HS-5 (cell line): ENCODE measurements at places on chromosomes 3 and 15.
A peak's percentile ranks its signal among the peaks of the same experiment; 100 is the strongest.

GRCh38 chr3:23341147-23341838 is 138.2 kb downstream of the UBE2E2 start:
- no peak for DNase-seq

- no peak for DNase-seq
Observed at GRCh38 chr3:171790898-171791691, 19.2 kb downstream of the PLD1 start.

GRCh38 chr15:71707230-71708050 is 102.9 kb upstream of the NR2E3 start:
- no peak for DNase-seq

- no peak for DNase-seq
Observed at GRCh38 chr3:71393745-71394144, 189.8 kb downstream of the FOXP1 start.

GRCh38 chr3:25455441-25456132 is 27.5 kb downstream of the RARB start:
- no peak for DNase-seq

- DNase-seq = no peak
Observed at GRCh38 chr3:159380891-159381290, 579.0 kb downstream of the MFSD1 start.

DNA sequence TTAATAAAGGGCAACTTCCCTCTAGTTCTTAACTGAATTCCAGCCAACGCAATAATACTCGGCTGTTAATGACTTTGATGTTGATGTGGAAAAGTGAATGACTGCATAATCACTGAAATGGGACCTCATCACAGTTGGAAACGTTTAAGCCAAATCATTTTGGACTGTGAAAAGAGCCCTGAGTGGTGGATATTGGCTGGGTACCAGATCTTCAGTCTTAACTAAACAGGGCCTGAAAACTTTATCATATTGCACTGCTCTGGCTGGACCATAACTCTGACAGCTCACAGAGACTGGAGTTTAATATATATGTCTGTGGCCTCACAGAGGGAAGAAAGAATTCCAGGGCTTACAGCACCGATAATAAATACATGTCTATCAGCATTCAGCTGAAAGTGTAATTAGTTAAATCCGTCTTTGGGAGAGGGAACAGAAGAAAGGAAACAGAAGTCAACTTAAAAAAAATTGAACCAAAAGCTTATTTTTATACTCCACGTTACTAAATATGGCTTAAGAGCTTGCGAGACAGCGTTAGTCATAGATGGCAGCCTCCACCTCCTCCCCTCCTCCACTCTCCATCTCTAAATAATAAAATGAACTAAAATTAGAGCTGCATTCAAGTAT is 222.3 kb upstream of the CDIN1 start:
- DNase-seq = no peak

- DNase-seq = no peak
Observed at GRCh38 chr3:103437883-103438282, 1003.1 kb downstream of the ZPLD1 start.

DNA sequence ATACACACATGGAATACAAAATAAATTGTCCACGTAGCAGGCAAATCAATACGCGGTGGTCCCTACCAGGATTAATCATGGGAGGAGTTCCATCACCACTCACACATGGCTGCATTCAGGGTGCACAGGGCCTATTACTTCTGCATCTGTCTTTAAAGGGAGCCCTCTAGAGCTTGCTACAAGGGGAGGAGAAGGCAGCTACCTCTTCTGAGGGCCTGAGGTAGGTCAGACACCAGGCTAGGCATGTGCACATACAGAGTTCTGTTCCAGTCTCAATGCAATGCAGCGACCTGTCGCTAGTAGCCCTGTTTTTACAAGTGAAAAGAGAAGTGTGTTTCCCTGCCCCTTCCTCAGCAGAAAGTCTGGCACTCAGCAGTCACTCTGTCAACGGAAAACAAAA is 102.7 kb downstream of the ROBO2 start:
- no peak for DNase-seq

DNA sequence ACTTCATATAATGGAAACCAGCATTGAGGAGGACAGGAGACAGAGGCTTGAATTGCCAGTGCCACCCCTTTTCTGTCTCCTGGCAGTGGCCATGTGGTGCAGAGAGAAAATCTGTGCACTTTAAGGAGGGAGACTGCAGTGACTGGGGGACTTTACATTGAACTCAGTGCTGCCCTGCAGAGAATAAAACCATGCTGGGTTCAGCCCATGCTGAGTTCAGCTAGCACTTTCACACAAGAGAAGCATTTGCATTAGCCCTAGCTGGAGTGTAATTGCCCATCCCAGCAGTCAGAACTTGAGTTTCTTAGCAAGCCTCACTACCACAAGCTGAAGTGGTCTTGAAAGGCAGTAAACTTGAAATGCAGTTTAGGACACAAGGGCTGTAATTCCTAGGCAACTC is 677.5 kb downstream of the ZPLD1 start:
- DNase-seq = no peak

- no peak for DNase-seq
Observed at GRCh38 chr3:31035681-31036080, 141.2 kb upstream of the GADL1 start.

DNA sequence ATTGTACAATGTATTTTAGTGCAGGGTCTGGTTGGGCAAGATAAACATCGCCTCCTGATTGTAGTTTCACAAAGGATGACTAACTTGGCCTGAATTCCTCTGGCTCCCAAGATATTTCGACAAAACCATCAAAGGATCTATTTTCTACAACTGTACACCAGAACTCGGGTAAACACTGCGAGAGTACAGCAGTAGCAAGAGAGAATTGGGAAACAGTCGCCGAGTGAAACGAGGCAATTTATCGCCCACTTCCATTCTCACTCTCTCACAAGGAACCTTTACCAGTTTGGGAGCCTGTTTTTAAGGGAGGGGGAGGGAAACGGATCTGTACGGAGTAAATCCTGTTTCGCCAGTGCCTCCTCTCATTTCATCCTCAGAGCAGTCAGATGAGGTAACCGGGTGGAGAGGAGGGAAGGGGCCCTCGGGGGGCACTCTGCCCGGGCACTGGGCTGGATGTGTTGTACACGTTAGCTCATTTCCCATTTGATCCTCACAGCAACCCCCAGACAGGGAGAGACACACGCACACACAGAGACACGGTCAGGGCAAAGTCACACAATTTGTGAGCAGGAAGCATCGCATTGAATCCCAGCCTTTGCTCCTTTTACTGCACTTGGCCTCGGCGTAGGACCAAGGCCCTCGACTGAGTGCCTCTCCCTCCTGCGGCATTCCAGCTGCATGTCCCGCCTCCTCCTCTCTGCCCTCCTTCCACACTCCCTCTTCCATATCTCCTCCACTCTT is 120.1 kb downstream of the LIPC start:
- peak; percentile 80 for DNase-seq

DNA sequence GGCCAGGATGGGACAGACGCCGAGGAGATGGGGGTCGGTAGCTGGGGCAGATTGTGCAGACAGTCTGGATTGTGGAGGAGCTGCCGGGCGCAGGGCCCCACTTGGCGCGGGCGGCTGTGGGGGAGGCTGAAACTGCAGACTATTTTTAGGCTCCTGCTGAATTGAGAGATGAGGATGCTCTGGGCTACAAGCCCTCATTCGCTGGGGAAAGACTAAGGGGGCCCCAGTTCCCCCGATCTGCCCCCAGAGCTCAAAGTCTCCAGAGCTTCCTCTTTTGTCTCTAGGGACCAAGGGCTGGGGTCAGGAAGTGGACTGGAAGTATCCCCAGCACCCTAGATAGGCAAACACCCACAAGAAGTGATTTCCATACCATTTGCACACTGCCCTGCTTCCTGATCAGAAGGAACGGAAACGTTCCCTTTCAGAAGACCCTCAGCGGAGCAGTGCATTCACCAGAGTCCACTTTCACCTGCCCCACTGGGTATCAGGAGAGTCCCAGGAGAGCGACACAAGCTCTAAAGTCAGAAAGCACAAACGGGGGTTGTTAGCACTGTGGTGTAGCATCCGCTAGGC is 29.7 kb downstream of the SEMA7A start:
- DNase-seq = no peak

- DNase-seq = no peak
Observed at GRCh38 chr3:82505079-82505756, 743.8 kb upstream of the GBE1 start.

DNA sequence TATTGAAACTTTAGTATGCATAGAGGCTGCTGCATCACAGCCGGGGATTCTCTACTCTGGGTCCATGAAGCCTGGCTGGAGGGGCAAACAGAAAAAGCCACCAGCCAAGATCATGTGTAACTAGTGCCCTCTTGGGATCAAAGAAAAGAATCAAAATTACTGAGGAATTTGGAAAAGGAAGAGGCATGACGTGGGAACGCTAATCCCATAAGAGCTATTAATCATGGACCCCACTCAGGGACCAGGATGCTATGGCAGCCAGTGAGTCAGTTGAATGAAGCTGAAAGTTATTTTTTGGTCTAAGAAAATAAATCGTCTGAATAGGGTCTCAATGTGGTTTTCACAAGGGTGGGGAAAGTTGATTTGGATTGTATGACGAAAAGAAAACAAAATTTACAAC is 1165.1 kb downstream of the ROBO2 start:
- peak; percentile 43 for DNase-seq

DNA sequence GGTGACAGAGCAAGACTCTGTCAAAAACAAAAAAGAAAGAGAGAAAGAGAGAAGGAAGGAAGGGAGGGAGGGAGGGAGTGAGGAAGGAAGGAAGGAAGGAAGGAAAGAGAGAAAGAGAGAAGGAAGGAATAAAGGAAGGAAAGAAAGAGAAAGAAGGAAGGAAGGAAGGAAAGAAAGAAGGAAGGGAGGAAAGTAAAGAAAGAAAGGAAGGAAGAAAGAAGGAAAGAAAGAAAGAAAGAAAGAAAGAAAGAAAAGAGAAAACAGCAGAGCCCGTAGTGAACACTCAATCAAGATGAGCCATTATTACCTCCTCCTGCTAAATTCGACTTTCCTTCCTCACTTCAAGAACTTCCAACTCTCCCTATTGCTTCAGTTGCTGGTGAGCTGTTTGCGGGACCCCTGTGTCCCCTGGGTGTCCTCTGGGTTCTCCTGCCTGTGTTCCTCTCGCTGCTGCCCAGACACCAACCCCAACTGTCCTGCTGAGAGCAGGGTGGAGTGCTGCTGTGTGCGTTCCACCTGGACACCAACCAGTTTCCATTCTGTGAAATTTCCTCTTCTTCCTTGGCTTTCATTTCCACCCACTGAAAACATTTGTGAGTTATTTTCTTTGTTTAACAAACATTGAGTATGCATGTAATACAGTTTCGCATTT is 266.4 kb downstream of the FAM43A start:
- no peak for DNase-seq

DNA sequence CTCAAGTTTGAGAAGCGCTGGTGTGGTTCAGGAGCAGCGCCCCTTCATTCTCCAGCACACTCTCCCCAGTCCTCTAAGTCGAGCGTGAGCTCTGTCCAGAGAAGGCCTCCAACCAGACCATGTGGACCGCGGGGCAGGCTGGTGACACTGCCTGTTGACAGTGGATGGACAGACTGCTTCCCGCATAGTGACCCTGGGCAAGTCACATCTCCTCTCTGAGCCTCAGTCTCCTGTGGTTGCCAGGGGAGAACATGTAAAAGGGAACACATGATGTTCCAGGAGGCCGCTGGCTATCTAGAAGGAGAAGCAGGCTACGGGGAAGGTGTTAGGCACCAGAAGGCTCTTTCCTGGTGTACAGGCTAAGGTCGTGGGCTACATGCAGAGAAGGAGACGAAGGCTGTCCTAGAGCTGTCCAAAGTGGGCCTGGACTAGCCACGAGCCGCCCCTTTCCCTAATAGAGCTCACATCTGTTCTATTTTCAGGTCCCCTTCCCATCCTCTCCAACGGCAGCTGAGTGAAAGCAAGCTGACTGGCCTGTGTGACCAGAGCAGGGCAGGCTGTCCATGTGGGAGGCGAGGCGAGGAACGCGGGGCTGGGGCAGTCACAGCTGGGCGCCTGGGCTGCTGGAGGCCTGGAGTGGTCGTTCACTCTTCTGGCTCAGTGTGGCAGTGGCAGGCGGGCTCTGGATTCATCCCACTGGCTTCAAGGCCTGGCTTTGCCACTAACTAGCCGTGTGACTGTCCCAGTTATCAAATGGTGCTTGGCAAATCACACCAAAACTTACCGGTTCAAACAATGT is 11.1 kb downstream of the ISG20 start:
- no peak for DNase-seq

GRCh38 chr3:98529856-98530459 is 1.8 kb upstream of the GPR15 start:
- no peak for DNase-seq

DNA sequence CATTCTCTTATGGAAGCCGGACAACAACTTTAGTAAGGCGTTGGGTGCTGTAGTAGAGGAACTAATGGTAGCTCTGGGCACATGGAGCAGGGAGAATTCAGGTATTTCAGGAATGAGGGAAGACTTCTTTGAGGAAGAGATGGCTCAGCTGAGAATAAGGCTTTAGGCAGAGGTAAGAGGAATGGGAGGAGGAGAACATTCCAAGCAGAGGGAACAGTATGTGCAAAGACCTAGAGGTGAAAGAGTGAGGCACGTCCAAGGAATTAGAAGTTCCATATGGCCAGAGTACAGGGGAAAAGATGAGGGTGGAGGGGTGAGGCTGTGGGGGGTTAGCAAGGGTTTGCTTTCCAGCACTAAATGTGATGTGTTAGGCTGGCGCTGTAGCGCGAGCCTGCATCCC is 1.6 kb upstream of the SV2B start:
- no peak for DNase-seq

DNA sequence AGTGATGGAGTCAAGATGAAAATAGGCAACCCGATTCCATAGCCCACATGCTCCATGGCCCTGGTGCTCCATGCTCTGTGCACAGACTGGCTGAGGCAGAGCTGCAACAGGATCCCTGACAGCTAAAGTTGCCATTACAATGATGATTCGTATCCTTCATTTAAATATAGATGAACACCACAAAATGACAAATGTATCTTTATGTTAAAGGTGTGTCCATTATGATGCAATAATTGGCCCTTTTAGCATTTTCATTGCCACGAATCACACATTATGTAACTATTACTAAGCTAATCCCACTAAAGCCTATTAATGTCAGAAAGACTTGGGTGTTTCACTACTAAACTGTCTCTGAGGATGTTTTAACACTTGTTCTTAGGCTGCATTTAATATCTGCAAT is 270.2 kb upstream of the THBS1 start:
- DNase-seq = peak; percentile 34

GRCh38 chr3:39295184-39295775 is 15.4 kb upstream of the CX3CR1 start:
- no peak for DNase-seq

DNA sequence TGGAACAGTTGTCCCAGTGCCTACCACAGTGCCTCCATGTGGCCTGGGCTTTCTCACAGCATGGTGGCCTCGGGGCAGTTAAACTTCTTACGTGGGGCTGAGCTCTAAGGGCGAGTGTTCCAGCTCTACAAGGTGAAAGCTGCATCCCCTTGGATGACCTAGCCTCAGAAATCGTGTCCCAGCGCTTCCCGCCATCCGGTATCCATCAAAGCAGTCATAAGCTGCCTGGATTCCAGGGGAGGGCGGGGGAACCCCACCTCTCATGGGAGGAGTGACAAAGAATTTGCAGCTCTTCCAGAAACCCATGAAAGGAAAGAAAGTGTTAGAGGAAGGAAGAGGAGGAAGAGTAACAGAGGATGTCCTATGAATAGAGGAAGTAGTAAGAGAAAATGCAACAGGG is 45.8 kb upstream of the CCDC174 start:
- no peak for DNase-seq
